ENCODE measurements at places on chromosomes 7 and 10. TPM values are rescaled to one million over a fixed set of nuclear protein-coding genes. Genes with fewer than 3 reads are reported as not detected.

The CHAT gene
- total RNA-seq = 15.4 TPM

The C7orf57 gene
- total RNA-seq = not detected

- H3K27me3 ChIP-seq = peaks cover 4% of the 10 kb centered on the region
- peaks cover 5% of the 10 kb centered on the region for H3K36me3 ChIP-seq
- no peak overlapping the region for H3K27ac ChIP-seq
- no peak for DNase-seq
- H3K4me1 ChIP-seq = peaks cover 4% of the 10 kb centered on the region
These were observed 47.2 kb downstream of the NEURL1 start for GRCh38 chr10:103540722-103541121.

DNA sequence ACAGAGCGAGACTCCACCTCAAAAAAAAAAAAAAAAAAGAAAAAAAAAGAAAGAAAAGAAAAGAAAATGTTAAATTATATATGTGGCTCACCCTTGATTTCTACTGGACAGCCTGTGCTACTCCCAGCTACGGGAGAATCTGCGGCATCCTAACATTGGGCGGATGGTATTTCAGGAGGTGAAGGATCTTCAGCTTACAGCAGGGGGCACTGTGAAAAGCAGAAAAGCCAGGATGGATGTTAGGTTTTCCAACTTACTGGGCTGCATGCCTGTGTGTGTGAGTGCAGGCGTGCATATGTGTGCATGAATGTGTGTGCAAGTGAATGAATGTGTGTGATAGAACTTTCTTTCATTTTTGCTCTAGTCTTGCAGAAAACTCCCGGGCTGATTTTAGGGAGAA, 1066.5 kb downstream of the TYW1 start:
- H3K4me3 ChIP-seq = no peak overlapping the region
- H3K36me3 ChIP-seq = no peaks in the 10 kb centered on the region
- H3K27me3 ChIP-seq = no peaks in the 10 kb centered on the region
- DNase-seq = peak; percentile 32

GRCh38 chr7:2379161-2379560, 24.2 kb upstream of the CHST12 start:
- H3K27me3 ChIP-seq = peaks cover 8% of the 10 kb centered on the region
- no peaks in the 10 kb centered on the region for H3K4me1 ChIP-seq
- no peak overlapping the region for H3K27ac ChIP-seq
- no peak overlapping the region for H3K4me3 ChIP-seq
- H3K36me3 ChIP-seq = no peaks in the 10 kb centered on the region
- DNase-seq = no peak
